ENCODE measurements at places on chromosomes 7 and 10.

DNA sequence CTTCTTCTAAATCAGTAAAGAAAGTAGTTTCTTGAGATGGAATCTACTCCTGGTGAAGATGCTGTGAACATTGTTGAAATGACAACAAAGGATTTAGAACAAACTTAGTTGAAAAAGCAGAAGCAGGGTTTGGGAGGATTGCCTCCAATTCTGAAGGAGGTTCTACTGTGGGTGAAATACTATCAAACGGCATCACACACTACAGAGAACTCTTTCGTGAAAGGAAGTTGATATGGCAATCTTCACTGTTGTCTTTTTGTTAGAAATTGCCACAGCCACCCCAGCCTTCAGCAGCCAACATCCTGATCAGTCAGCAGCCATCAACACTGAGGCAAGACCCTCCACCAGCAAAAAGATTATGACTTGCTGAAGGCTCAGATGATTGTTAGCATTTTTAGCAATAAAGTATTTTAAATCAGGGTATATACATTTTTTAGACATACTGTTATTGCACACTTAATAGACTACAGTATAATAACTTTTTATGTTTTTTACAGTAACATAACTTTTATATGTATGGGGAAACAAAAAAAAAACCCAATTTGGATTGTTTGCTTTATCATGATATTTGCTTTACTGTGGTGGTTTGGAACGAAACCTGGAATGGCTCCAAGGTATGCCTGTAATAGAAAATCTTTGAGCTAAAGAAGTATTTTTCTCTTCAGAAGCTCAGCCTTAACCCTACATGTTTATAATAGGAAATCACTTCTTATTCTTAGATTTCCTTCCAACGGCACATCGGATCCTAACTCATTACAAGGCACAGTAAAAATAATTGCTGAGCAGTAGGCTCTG, 257.3 kb downstream of the LRMDA start:
- DNase-seq, result no peak

DNA sequence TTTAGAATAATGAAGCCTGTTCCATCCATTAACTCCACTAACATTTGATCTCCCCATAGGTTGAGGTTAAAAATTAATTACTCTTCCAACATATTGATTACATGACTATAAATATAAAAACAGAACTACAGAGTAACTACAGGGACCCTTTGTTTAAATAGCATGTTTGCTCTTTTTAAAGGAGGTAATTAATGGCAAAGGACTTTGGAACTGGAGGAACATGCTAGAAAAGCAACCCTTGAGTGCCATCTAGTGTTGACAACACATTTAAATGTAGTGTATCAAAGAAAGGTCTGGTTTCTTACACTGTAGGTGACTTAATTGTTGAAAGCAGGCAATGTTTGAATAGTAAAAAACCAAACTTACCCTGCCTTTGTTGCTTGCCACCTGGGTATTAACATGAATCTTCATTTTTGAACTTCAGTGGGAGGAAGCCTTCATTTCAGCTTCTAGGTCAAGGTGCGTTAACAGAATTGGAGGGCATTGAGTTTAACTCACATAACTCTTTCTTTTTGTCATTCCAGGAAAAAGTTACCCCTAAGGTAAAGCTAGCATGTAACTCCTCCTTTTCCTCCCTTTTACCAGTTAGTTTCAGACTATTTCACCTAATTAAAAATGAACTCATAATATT, 52.6 kb upstream of the CAPZA2 start:
- DNase-seq, result peak; percentile 33

- DNase-seq, result no peak
Measured at GRCh38 chr7:157541295-157542067, 204.7 kb downstream of the DNAJB6 start.

GRCh38 chr7:107125475-107125874, 43.3 kb upstream of the HBP1 start:
- no peak for DNase-seq

GRCh38 chr7:80722616-80723195, 84.3 kb downstream of the CD36 start:
- DNase-seq, result no peak

DNA sequence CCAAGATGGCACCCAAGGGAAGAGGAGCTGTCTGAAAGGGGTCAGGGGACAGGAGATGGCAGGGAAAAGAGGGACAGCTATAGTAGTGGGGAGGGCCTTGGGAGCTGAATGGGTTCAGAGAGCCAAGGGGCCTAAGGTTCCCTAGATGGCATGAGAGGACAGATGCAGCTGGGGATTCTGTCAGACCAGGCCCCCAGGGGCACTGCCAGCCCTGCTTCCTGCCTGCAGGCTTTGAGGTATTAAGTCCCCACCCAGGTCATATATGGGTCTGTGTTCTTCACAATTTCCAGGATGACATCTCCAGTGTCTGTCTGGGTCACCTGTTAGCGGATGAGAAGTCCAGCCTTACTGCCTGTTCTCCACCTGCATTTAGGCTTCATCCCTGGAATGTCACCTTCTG, 56.7 kb downstream of the NEURL1 start:
- no peak for DNase-seq

- no peak for DNase-seq
Measured at GRCh38 chr7:132065989-132066603, 509.7 kb upstream of the PODXL start.

DNA sequence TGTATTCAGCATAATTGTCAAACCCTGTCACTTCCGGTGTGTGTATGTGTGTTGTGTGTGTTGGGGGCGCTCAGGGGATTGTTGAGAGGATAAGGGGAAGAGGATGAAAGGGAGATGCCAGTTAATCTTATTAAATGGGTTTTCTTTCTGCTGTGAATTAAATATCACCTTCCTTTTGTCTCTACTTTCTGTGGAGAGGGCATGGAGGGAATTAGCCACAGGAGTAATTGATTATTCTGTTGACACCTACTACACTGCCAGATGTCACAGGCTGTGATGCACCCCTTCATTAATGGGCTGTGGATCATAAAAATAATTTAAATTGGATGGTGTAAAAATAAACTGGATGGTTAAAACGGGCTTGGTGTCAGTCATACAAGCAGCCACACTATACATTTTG, 311.9 kb downstream of the MDFIC start:
- DNase-seq, result no peak

DNA sequence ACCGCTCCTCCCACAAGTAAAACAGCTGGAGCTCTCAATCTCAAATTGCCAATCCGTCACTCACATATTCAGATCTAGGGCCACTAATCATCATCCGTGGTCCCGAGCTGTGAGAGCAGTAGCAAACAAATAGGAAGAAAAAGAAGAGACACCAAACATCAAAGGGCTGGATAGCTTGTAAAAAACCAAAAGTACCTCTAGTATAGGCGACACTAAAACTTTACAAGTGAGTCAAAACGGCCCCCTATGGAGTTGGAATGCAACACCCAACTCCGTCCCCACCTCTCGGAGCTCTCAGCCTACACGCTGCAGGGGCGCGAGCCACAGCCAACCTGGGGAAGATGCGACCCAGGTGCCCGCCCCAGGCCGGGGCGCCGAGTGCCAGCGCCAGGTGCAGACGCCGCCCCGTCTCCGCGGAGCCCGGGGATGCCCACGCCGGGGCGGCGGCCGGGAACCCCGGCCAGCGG, 581 bp downstream of the FAM3C start:
- DNase-seq, result no peak

DNA sequence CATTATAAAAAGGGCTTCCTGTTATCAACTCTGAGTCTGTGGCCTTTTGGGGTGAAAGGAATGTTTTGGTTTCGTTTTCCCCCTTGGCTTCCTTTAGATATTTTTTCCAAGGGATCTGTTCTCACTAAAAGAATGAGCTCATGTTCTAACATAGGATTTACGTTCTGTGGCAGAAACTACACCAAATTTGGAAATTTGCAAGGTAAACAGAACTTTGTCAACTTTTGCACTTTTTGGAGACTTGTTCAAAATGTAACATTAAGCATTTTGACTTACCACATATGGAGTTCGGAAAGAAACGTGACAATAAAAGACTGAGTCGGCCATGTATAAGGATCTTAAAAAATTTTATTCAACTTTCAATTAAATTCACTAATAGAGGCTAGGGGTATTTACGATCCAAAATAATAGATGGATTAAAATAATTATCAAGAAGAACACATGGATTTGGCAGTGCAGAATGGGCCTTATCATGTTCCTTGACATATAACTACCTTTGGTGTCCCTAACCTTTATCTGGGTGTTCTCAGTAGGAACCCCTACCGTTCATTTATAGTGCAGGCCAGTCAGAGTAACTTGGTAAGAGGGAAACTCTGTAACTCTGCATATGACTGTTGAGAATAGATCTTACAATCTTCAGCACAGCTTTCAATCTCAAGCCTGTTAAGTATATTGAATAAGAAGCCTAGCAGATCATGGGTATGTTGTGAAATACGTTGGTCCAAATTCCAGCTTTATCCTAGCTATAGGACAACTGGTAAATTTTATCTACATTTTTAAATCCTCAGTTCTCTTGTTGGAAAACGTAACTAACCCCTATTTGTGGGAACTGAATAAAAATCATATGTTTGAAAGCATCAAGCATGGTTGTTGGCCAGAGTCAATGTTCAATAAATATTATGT, 11.8 kb downstream of the CPED1 start:
- no peak for DNase-seq

DNA sequence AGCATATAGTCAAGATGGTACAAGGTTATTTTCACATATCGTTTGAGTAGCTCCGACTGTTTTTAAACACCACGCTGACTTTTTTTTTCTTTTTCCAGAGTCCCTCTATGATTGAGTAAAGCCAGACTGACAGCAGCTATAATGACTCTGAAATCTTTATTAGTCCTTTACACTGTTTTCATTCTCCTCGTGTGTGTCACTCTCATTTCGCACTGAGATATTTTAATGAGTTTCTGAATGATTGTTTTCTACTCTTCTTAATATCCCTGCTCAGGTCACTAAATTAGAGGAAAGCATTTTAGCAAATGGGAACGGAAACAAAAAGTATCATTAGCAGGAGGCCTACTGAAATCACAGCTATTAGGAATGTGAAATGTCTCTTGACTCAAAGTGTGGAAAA, 162.3 kb upstream of the MTPN start:
- DNase-seq, result no peak

DNA sequence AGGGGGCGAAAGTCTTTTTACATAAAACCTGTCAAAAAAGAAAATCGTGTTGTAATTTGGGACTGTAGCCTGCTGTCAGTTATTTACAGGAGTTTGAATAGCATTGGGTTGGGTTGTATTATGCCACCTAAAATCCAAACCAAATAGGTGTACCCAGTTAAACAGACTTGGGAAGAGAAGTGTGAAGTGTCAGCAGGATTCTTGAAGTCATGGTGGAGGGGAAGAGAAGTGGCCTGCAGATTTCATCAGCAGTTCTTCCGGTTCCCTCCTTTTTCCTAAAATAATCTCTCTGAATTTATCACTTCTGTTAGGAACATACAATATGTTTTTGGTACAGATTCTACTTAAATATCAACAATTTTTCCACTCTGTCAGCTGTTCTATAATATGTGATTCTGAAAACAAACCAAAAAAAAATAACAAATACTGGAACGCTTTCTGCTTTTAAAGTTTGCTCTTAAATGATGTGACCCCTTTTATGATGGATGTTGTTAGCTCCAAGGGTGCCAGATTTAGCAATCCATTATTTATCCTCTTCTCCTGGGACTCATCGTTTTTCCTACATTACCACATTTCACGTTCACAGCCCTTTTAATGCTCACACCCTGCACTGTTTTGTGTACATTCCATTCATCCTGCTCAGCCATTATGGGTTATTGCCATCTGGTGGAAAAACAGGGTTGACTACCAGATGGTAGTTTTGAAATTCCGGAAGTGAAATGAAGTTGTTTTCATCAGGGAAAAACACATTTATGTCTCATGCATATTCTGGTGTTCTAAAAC, 18.7 kb upstream of the ARHGAP12 start:
- DNase-seq, result no peak

GRCh38 chr7:7099584-7100014, 82.7 kb upstream of the C1GALT1 start:
- DNase-seq, result no peak

GRCh38 chr7:68176974-68177373, 1180.3 kb downstream of the TYW1 start:
- no peak for DNase-seq

DNA sequence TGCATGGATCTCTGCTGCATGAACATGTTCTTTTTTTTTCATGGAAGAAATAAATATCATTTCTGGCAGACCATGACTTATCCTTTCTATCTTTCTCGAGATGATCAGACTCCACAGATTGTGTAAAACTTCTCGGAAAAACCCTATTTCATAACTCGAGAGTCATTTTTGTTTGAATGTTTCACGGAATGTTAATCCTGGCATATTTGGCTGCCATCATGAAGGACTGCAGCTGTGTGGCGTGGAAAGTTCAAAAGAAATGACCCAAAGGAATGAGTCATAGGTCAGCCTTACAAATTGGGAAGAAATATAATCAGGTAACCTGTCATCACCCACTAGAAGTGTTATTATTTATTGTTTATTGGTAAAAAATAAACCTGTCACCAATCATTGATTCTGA, 566.8 kb downstream of the SDK1 start:
- no peak for DNase-seq

- DNase-seq, result no peak
Measured at GRCh38 chr7:3175285-3175902, 125.7 kb upstream of the SDK1 start.

GRCh38 chr7:106290319-106290718, 5.5 kb upstream of the NAMPT start:
- no peak for DNase-seq

DNA sequence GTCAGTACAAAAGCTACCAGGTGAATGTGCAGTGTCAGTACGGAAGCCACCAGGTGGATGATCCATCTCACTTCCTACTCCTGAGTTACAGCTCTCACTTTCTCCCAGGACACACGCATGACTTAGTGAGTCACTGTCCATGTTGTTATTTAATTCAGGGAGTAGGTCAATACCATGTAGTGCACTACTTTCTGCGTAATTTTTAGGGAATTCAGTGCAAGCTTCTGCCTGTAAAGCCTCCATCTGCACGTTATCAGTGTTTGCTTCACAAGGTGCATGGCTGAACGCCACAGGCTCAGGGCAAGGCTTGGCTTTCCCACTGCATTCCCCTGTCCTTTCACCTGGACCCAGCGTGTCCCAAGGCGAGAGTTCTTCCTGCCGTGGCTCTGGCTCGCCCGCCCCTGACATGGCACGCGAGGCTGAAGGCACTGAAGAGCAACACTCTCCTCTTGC, 59.5 kb downstream of the LARP4B start:
- no peak for DNase-seq

GRCh38 chr10:48497780-48498770, 106.8 kb downstream of the ARHGAP22 start:
- no peak for DNase-seq

- no peak for DNase-seq
Measured at GRCh38 chr10:30433306-30433729, 666 bp upstream of the MAP3K8 start.

DNA sequence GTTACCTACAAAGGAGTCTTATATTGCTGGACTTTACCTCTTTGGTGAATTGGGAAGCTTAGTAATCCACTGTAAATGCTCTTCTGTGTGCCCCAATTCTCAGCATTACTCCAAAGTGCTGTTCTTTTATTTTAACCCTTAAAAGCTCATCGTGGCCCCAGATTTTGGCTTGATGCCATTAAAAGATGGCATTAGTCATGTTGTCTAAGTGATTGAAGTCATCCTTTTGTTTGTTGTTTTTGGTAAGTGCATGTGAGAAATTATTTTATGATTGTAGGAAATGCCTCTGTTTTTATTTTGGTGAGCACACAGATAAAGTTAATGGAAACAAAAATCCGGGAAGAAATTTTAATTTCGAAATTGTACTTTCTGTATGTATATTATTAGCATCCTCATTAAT, 82.5 kb upstream of the GATA3 start:
- DNase-seq, result no peak

- no peak for DNase-seq
Measured at GRCh38 chr7:55970978-55971377, 6.6 kb downstream of the NIPSNAP2 start.

- no peak for DNase-seq
Measured at GRCh38 chr10:34323192-34323591, 491.9 kb downstream of the PARD3 start.

All from activated CD4-positive, alpha-beta T cell treated with anti-CD3 and anti-CD28 coated beads, Interleukin-2, amount 50 U/mL, for 24 hours (primary cell).